NCI-H69 (cell line): ENCODE measurements at places on chromosomes 5 and 9.
A peak's percentile ranks its signal among the peaks of the same experiment; 100 is the strongest.

GRCh38 chr5:172564883-172565282 is 76.2 kb upstream of the NEURL1B start:
- DNase-seq: peak; percentile 37

GRCh38 chr9:136017289-136018190 is 56.4 kb upstream of the UBAC1 start:
- peak; percentile 16 for DNase-seq

DNA sequence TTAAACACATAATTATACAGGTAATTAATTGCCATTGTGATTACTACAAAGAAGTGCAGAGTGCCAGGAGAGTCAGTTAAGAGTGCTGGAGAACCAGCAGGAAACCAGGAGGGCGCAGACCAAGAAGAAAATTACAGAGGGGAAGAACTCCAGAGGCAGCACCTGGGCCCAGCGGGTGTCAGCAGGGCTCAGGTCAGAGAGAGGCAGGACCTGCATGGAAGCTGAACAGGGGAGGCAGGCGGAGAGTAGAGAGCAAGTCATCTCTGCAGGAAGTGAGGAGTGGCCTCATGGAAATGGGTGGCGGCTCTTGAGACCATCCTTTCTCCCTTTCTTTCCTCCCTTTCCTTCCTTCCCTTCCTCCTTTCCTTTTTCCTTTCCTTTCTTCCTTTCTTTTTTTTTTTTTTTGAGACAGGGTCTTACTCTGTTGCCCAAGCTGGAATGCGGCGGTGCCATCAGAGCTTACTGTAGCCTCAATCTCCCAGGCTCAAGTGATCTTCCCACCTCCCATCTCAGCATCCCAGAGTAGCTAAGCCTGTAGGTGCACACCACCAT is 4.0 kb upstream of the ZBTB34 start:
- peak; percentile 96 for DNase-seq

DNA sequence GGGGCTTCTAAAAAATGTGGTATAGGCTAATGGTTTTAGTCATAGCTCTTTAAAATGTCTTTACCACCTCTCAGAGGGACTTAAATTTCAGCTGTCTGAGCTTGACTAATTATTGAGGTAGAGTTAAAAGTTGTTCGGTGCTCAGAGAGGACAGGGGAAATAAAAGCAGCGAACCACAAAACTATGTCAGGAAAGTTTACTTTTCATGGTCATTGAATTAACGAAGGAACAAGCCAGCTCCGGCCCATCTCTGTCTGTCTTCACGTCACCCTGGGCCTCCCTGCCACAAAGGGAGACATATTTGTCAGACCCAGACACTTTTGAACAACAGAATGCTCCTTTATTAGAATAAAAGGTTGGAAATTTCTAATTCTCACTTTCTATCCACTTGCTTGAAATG is 98.8 kb upstream of the EFNA5 start:
- no peak for DNase-seq

GRCh38 chr5:68299105-68299504 is 83.5 kb downstream of the PIK3R1 start:
- no peak for DNase-seq
